ENCODE measurements at places on chromosomes 1 and 21. TPM values are rescaled to one million over a fixed set of nuclear protein-coding genes. Genes with fewer than 3 reads are reported as not detected.
A peak's percentile ranks its signal among the peaks of the same experiment; 100 is the strongest.

GRCh38 chr21:32334980-32335531 is 36.4 kb downstream of the MRAP start:
- peaks cover 71% of the 10 kb centered on the region for H3K36me3 ChIP-seq
- no peak for DNase-seq
- no peak overlapping the region for H3K4me3 ChIP-seq
- no peaks in the 10 kb centered on the region for H3K27me3 ChIP-seq

Gene C1orf141
- polyA plus RNA-seq: not detected

- DNase-seq: no peak
- H3K27me3 ChIP-seq: no peaks in the 10 kb centered on the region
- H3K36me3 ChIP-seq: no peaks in the 10 kb centered on the region
- H3K27ac ChIP-seq: no peak overlapping the region
Observed at GRCh38 chr1:210500831-210501230, 172.1 kb downstream of the HHAT start.

GRCh38 chr1:44293761-44294315 is 61.2 kb downstream of the ERI3 start:
- peaks cover 25% of the 10 kb centered on the region for H3K36me3 ChIP-seq
- no peak for DNase-seq
- no peaks in the 10 kb centered on the region for H3K4me1 ChIP-seq

DNA sequence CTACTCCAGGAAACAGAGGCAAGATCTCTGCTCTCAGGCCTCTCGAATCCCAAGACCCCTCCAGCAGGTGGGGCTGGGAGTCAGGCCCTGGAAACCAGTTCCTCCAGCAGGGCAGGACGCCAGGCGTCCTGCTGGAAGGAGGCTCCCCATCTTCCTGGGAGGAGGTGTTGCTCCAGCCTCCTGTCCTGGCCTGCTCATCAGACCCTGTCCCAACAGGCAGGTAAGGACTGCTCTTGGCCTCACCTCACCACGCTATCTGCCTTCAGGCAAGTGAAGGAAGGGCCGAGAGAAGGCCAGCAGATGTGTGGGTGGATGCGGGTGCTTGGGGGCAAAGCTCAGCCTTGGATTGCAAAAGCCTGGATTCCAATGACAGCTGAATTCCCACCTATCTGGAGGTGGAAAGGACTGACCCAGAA is 82.9 kb downstream of the SSBP3 start:
- peak overlapping the region; percentile 59 for H3K27ac ChIP-seq
- peaks cover 2% of the 10 kb centered on the region for H3K36me3 ChIP-seq
- no peak overlapping the region for H3K4me3 ChIP-seq
- no peaks in the 10 kb centered on the region for H3K27me3 ChIP-seq
- DNase-seq: peak; percentile 93

Gene ATF3
- polyA plus RNA-seq: 65.7 TPM

- H3K4me1 ChIP-seq: peaks cover 7% of the 10 kb centered on the region
- H3K27me3 ChIP-seq: no peaks in the 10 kb centered on the region
- peak; percentile 13 for DNase-seq
- H3K36me3 ChIP-seq: no peaks in the 10 kb centered on the region
- H3K27ac ChIP-seq: peak overlapping the region; percentile 59
Observed at GRCh38 chr1:219798283-219799030, 129.9 kb downstream of the SLC30A10 start.

DNA sequence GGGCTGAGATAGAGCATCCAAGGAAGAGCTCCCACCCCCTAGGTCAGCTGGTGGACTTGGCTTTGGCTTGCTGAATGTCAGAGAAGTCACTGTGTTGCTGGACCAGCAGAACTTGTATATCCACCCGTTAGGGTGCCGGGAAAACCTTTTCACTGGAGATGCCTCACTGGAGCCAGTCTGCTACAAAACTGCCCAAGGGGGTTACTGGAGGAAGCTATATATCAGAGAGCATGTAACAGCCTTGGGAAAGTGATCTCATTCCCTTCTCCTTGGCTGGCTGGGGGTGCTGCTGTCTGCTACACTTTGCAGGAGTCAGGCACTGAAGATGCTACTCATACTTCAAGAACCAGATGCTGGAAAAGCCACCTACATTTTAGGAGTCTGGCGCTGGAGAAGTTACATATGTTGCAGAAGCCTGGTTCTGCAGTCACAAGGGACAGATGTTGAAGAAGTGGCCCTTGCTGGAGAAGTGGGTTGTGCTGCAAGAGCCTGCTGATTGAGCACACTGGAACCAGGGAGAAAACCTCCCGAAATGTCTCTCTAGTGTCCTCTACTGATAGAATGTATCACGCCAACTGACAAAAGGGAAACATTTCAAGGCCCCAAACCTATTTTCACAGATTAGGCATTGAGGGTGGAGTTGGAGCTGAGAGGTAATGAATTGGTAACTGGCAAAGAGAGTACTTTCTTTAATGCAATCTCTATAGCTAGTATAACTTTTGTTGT is 250.6 kb downstream of the SPATA17 start:
- no peaks in the 10 kb centered on the region for H3K36me3 ChIP-seq
- no peaks in the 10 kb centered on the region for H3K4me1 ChIP-seq
- no peak overlapping the region for H3K27ac ChIP-seq

- H3K27ac ChIP-seq: peak overlapping the region; percentile 57
- H3K36me3 ChIP-seq: no peaks in the 10 kb centered on the region
- no peaks in the 10 kb centered on the region for H3K27me3 ChIP-seq
- peak overlapping the region; percentile 36 for H3K4me3 ChIP-seq
Observed at GRCh38 chr1:10528066-10529014, 53.6 kb downstream of the PEX14 start.

Gene IQGAP3
- 5.7 TPM for polyA plus RNA-seq
